ENCODE measurements at places on chromosomes 12 and 14.

DNA sequence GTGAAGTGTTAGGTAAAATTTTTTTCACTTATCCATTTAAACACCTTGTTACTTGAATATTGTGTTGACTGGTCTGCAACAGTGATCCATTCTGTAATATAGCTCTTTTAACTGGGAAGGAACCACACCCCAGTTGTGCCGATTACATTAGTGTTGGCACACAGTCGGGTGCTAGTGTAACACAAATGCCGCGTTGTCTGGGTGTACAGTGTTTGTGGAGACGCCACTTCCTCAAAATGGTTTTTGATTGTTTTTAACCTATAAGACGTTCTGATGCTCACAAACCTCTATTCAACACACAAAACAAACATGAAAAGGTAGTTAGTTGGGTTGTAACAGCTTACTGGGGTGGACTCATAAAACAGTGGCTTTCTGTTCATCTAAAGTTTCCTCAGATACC, 48.0 kb upstream of the TRAF3 start:
- no peak for DNase-seq

GRCh38 chr14:76718306-76719040, 42.8 kb upstream of the VASH1 start:
- no peak for DNase-seq

- no peak for DNase-seq
Observed at GRCh38 chr14:104081261-104081835, 4.2 kb upstream of the ASPG start.

- peak; percentile 11 for DNase-seq
Observed at GRCh38 chr12:53352331-53353256, 16.4 kb upstream of the SP7 start.

DNA sequence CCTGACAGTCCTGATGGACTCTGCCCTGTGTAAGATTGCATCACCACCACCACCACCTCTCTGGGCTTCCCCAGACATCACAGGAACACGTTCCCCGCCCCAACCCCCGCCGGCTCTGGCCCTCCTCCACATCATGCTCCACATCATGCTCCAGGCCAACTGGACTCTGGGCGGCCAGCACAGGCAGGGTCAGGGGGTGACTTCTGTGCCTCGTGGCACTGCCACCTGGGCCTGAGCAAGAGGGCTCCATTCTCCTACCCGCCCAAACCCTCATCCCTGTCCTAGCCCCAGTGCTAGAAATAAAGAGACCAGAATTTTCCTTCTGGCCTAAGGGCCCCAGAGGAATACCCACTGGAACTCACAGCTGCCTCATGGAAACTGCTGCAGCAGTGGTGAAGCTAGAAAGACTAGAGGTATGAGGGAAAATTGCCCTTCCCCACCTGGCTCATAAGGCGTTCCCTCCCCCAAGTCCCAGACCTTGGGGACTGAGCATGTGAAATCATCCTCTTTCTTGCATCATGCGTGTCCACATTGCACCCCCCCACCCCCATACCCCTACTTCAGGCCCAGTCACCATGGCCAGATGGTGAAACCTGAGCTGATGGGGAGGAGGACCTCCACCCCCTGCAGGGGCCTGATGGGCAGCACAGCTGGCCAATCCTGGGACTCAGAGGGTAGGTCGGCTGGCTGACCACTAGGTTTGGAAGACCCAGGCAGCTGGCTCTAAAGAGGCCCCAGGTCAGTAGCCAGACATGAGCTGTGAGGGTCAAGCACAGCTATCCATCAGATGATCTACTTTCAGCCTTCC, at the start of gene INHBE:
TSS of gene INHBE (plus strand) at position 742 of the 808 bp plus-strand sequence. CDS start 230 bp downstream, outside the sequence.
- DNase-seq: peak; percentile 90

- DNase-seq: no peak
Observed at GRCh38 chr14:34684578-34684977, 29.8 kb downstream of the CFL2 start.

DNA sequence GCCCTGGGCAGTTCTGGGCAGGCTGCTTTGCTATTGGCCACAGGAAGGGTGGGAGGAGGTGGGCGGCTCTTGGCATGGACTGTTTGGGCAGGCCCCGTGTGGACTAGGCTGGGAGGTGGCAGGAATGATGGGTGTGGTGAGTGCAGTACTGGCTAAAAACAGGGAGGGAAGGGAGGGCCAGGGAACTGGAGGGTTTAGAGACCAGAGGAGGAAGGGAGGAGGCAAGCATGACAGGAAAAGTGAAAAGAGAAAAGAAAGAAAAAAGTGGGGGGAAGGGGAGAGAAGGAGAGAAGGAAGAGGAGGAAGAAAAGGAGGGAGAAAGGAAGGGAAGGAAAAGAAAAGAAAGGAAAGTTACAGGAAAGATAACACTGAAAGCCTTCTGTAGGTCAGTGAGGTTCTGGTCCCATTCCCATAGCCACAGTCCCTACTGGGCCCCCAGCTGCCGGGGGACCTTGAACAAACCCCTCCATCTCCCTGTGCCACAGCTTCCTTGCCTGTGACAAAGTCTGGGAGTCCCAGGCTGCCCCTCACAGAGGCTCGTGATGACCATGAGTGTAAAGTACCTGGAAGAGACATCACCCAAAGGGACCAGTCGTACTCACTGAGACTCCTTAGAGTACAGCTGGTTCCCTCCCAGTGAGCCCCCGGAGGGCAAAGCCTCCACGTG, 1.1 kb upstream of the C14orf132 start:
- no peak for DNase-seq

DNA sequence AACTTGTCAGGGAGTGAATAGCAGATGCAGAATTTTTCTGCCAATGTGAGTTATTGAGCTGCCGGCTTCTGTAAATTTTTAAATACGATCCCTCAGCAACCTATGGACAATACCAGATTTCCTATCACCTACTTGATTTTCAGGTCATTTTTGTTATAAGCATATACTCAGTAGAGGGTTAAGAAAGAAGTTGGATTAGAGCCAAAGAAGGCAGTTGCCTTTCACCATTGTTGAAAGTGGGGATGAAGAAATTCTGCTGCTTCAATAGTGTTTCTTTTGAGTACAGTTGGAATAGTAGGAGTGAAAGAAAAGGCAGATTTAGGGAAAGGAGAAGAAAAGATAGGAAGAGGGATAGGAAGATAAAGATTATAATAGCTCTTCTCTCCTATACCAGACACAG, 197.1 kb downstream of the ATP23 start:
- no peak for DNase-seq

- DNase-seq: no peak
Observed at GRCh38 chr14:101823511-101824120, 62.1 kb downstream of the PPP2R5C start.

GRCh38 chr12:42129595-42130204, 15.0 kb downstream of the GXYLT1 start:
- DNase-seq: peak; percentile 24

GRCh38 chr14:74018174-74018585, 908 bp downstream of the ENTPD5 start:
- DNase-seq: no peak

GRCh38 chr14:28373721-28374120, 392.9 kb upstream of the FOXG1 start:
- DNase-seq: no peak

DNA sequence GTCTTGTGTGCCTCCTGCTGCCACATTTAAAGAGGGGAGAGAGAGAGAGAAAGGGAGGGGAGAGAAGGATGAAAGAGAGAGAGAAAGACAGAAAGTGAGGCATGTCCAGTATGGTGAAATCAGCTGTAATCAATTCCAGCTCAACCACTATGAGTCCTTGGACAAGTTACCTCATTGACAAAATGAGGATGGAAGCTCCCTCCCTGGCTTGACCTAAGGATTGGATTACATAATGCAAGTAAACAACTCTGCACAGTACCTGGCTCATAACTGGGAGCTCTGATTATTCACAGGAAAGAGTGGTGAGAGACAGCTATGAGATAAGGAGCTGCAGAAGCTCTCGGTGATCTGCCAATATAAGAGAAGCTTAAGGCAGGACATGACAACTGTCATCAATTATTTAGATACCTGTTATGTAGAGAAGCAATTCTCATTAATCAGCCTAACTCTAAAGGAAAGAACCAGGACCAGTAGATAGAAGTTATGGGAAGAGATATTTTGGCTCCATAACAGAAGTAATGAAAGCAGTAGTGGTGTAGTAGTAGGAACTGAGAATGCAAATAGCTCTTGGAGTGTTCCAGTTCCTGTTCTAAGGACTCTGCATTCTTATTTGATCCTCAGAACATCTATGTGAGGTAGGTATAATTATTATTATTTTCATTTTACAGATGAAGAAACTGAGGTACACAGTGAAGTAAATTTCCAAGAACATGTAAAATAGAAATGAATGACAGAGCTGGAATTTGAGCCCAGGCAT, 791.6 kb downstream of the DIO2 start:
- DNase-seq: no peak

- no peak for DNase-seq
Observed at GRCh38 chr14:94011795-94012194, 14.3 kb upstream of the OTUB2 start.

GRCh38 chr14:96792003-96792402, 5.2 kb upstream of the VRK1 start:
- DNase-seq: no peak

DNA sequence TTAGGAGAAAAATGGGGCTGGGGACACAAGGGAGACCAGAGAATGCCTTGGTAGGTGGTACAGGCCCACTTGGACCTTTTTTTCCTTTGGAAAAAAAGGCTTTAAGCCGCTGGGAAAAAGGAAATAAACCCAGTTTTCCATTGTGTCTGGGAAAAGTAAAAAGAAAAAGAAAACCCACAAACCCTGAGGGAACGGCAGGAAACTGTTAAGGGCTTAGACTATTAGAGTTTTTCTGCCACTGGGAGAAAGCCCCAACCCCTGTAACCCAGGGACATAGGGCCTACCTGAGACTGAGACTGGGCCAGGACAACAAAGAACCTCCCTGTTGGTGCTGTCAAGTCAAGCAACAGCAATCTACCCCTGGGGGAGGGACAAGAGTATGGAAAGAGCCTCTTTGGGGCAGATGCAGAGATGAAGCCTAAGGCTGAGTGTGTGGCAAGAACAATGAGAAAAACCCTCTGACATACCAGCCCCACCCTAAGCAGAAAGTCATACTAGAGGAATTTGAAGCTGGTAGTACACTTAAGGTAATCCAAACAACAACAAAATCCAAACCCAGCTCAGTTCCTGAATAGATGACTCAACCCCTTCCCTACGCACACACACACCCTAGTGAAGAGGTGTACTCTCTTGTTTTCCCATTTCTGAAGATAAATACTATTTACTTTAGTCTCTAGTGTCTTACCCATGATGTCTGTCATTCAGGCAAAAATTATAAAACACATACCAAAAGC, 22.8 kb downstream of the ATF1 start:
- no peak for DNase-seq

DNA sequence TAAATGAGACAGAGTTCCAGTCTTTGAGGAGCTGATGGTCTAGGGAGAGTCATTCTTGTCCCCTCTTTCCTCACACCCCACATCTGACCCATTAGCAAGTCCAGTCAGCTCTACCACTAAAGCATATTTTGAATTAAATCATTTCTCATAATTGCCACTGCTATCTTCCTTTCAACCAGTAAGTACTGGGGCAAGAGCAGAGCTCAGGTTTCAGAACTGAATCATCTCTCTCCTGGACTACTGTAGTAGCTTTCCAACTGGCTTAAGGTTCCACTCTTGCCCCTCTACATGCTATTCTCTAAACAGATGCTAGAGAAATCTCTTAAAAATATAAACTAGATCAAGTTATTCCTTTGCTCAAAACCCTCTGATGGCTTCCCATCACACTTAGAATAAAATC, 218.3 kb downstream of the TTC6 start:
- DNase-seq: no peak

- no peak for DNase-seq
Observed at GRCh38 chr14:35213143-35213788, 78.9 kb upstream of the PSMA6 start.

- DNase-seq: no peak
Observed at GRCh38 chr12:124519746-124520145, 47.7 kb downstream of the NCOR2 start.

DNA sequence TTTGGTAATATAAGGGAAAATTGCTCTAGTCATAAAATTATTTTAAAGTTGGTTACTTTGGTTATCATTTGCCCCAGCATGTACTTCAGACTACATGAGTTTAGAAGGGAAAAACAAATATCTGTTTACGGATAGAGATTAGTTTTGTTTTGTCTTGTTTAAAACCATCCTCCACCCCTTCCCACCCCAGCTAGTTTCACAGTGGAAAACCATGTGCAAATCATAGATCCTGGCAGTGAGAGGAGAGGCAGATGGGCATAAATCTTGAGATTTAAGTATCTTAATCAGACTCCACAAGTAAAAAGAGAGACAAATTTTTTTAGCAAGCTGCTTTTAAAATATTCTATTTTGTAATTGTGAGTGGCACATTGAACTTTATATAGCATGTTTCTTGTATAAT, 424.7 kb downstream of the TMEM117 start:
- no peak for DNase-seq

DNA sequence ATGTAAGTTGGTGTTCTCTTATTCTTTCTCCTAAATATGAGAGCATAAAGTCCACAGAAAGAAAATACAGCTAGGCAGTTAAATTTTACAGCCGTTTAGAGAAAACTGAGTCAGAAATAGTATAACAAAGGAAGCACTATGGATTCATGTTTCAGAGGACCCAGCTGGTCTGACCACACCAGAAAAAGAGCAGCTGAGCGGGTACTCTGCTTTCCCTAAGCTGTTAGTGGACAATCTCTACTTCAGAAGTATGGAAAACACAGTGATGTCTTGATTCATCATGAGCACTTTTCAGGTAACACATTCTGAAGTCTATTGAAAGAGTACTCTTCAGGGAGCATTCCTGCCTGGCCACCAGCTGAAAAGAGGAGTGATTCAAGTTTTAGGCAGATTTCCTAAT, 12.4 kb downstream of the PPM1H start:
- no peak for DNase-seq

DNA sequence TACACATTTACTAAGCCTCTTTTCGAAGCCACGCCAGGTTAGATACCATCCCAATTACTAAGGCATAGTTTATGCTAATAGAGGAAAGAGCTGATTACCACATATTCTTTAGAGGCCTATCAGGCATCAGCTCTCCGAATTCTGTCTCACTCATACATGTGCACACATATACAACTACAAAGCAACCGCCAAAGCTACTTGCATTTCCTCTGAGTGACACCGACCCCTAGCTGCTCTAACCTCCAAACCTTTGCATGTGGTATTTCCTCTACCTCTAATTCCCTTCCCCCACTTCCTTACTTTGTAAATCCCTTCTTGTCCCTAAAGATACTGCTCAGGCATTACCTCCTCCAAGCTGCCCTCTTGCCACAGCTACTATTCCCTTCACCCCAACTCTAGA, 107.2 kb downstream of the DUSP6 start:
- DNase-seq: no peak

DNA sequence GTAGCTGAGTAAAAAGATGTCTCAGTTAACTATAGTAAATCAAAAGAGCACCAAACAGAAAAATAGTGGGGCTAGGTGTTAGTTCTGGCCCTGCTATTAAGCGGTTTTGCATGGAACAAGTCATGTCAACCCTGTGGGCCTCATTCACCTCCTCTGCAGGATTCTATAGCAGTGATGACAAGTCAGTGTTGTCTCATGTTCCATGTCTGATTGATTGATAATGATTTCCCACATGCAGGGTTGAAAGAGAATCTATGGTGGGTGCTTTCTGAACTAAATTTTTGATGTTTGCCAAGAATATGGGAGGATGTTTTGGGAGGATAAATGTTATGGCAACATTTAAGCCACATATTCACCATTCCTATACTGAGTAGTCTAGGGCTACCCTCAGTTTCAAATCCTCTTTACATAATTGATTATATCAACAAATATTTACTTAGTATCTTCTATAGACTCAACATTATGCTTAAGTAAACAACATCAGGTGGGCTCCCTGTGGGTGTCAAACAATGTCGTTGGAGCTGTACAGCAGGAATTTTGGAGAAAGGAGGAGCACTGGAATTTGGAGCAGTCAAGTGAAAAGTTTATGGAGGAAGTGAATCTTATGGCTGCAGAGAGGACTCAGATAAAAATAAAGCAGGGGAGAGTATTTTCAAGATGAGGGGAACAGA, 48.6 kb downstream of the IRAK3 start:
- no peak for DNase-seq

Measured in NCI-H524 treated with DMSO at 0.1 percent for 48 hours (cell line).